ENCODE measurements at places on chromosomes 6 and 20.
A peak's percentile ranks its signal among the peaks of the same experiment; 100 is the strongest.

DNA sequence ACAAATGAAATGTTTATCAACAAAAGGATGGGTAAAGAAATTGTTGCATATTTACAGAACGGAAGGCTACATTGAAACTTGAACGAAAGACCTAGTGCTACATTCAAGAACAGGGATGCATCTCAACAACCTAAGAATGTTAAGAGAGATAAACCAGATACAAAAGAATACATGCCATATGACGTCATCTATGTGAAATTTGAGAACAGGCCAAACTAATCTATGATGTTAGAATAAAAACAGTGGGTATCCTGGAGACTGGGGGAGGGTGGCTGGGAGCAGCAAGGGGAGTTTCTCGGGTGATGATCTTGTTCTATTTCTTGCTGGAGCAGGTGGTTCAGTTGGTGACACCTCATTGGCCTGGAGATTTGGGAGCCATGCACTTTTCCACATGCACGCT lies 81.5 kb downstream of the SULF2 start:
- DNase-seq, result no peak

- no peak for DNase-seq
Observed at GRCh38 chr6:81834141-81834681, 81.7 kb upstream of the TENT5A start.

GRCh38 chr20:48616481-48616880 lies 211.3 kb downstream of the PREX1 start:
- no peak for DNase-seq

GRCh38 chr20:10110151-10110550 lies 75.4 kb downstream of the ANKEF1 start:
- DNase-seq, result no peak

- DNase-seq, result no peak
Observed at GRCh38 chr6:5025911-5026819, 22.3 kb upstream of the RPP40 start.

GRCh38 chr6:129695373-129696027 lies 14.5 kb downstream of the ARHGAP18 start:
- no peak for DNase-seq

DNA sequence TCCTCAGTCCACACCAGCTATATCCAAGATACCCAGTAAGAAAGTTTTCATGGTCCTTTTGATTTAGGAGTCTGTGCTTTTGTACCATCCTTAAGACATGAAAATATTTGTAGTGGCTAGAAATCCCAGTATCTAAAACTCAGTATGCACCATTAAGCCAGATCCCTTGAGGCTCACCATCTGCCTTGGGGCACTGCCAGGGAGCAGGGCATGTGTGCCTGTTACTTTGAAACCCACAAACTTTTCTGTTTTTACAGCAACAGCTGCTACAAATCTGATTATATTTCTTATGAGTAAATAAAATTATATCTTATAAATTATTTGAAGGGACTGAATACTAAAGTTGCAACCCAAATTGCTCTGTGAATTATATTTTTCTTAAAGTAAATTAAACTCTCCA lies 290.5 kb upstream of the MANEA start:
- DNase-seq, result no peak

DNA sequence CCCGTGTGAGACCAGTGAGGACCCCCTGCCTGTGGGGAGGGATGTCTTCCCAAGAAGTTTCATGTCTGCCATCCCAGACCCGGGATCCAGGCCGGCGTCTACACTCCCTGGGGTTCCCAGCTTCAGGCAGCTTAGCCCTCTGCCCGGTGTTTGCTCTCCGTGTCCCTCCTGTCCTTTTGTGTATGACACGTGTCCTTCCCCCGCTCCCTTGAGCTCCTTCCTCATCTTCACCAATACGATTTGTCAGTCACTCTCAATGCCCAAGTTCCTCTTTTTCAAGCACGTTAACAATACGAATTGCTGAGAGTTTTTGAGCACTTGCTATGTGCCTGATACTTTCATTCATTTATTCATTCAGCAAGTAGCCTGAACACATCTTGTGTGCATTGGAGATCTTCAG lies 115.6 kb upstream of the PTPN1 start:
- no peak for DNase-seq

DNA sequence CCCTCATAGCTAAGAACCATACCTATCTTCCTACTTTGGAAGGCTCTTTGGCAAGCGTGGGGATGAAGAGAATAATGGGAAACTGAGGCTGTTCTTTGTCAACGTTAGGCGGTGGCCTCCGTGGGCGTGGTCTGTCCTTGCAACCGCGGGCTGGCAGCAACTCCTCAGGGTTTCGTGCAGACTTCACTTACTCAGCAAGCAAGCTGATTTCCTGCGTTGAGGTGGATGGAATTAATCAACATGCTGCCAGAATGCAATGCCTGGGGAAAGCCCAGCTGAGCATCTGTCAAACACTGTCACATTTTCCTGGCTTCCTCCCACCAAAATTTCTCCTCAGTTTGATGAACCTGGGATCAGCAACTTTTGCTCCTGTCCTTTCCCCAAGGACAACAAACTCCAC lies 9.2 kb upstream of the IL17F start:
- DNase-seq, result no peak

- DNase-seq, result no peak
Observed at GRCh38 chr20:35404614-35405259, 7.0 kb downstream of the UQCC1 start.

DNA sequence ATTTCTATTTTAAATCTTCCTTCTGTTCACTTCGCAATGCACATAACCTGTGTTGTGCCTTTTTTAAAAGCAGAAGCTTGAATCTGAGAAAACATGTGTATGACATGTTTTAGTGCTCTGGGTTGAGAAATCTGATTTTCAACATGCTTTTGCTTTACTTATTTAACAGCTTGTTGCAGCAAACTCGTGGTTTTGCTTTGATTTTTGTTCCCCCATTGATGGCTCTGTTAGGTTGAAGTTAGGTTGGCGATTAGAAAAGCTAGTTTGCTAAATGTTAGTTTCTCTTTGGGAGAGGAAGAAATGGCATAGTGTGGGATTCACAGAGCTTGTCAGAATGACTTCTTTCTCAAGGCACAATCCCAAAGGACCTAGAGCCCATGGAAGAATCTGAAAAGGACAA lies 170.8 kb downstream of the TMEM242 start:
- DNase-seq, result no peak

- no peak for DNase-seq
Observed at GRCh38 chr6:22372922-22373321, 76.1 kb upstream of the PRL start.

DNA sequence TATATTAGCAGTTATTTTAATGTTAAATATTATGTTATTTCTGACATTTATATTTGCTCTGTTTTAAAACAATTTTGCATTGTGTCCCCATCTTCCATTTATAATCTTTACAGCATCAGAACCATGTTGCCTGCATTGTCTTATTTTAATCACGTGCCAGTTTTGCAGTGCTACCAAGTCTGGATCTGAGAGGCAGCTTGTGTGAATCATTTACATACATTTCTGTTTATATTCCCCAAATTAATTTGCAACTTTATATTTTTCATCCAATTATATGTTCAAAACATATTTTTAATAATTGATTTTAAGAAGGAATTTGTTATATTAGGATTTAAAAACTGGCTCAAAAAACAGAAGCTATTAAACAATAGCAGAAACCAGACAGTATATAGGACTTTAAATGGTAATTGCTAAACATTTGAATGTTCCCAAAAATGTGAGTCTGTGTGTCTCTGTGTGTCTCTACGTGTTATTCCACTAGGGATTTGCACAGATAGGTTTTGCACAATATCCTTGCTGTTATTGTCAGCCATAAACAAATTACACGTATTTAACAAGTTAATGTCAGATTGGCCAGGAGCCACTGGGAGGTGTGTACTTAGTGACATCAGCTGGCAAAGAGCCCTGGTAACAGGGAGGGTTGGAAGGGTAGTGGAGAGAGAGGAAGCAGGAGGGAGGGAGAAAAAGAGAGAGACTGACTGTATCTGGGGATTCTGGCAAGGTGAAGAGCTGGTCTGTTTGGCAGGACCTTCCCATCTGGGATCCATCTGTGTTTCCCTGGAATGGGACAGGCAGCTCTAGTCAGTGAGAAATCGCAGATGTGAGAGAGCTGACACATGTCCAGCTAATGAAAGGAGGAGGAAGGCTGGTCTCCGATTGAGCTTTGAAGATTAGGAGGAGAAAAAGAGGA lies 72.1 kb downstream of the CBFA2T2 start:
- no peak for DNase-seq

GRCh38 chr6:168123165-168123911 lies 44.3 kb upstream of the FRMD1 start:
- DNase-seq, result peak; percentile 9

- no peak for DNase-seq
Observed at GRCh38 chr6:22966691-22967422, 397.5 kb downstream of the HDGFL1 start.

- no peak for DNase-seq
Observed at GRCh38 chr6:136483906-136484305, 66.3 kb downstream of the MAP7 start.

DNA sequence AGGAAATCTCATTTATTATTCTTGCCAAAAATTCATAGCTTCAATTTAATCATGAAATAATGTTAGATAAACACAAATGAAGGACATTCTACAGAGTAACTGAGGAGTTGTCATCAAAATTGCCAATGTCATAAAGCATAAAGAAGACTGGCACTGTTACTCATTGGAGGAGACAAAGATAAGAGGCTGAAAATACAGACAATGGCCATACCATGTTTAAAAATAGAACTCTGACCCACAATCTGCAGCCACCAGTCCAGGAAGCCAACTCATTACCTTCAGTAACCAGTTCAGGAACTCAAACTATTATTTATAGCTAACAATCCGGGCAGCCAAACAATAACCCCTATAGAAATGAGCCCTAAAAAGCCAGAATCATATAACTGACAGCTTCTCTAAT lies 795.6 kb downstream of the TENT5A start:
- no peak for DNase-seq

DNA sequence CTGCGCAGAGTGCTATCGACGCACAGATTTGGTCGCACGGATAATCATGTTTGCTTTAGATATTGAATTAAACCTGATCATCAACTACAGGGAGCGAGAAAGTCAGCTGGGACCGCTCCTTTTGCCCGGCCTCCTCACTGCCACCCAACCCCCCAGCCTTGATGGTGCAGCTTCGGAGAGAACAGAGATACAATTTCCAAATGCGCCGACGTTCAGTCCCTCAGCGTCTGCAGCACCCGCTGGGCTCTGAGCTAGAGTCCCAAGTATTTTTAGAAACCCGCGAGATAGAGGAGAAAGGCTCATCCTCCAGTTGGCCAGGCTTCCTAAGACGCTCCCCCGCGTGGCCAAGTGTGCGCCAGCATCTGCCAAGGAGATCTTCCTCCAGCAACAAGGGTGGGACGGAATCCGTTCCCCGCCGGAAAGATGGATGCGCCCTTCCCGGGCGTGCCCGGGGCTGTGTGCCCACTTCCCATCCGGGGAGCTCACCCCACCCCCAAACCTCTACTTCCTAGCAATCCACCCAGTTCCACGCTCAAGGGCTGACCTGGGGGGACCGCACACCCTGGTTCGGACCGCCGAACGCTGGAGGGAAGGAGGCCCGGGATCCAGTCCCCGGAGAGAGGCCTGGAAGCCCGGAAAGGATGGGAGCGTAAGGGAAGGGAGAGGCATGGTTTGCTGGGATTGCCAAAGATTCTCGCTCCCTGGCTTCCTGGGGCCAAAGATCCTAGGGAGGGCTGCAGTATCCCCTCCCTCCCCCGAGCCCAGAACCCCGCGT lies 4.1 kb downstream of the NKX2-2 start:
- DNase-seq, result no peak

All from activated CD8-positive, alpha-beta memory T cell treated with anti-CD3 and anti-CD28 coated beads for 24 hours (primary cell).